ENCODE measurements at places on chromosomes 12 and 14.

DNA sequence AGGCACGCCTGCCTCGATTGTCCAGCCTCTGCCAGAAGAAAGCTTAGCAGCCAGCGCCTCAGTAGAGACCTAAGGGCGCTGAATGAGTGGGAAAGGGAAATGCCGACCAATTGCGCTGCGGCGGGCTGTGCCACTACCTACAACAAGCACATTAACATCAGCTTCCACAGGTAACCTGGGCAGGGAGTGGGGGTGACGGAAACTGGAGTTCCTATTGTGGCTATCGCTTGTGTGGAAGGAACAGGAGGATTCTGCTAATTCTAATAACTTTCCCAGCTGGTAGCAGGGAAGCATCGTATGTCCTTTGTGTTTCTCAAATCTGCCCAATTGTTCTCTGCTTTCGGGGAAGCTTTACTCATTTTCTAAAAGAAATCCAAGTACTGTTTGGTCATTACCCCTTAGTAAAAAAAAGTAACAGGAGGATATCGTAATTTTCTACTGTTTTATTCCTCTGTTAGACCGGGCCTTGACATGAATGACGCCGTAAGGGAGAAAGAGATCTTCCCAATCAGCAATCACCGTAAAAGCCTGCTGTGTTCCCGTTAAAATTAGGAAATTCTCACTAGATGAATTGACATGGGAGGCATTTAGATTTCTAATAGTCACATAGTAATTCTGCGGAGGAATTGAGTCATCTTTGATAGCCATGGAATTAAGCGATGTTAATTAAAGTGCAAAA lies 449 bp downstream of the THAP2 start:
- DNase-seq: no peak

DNA sequence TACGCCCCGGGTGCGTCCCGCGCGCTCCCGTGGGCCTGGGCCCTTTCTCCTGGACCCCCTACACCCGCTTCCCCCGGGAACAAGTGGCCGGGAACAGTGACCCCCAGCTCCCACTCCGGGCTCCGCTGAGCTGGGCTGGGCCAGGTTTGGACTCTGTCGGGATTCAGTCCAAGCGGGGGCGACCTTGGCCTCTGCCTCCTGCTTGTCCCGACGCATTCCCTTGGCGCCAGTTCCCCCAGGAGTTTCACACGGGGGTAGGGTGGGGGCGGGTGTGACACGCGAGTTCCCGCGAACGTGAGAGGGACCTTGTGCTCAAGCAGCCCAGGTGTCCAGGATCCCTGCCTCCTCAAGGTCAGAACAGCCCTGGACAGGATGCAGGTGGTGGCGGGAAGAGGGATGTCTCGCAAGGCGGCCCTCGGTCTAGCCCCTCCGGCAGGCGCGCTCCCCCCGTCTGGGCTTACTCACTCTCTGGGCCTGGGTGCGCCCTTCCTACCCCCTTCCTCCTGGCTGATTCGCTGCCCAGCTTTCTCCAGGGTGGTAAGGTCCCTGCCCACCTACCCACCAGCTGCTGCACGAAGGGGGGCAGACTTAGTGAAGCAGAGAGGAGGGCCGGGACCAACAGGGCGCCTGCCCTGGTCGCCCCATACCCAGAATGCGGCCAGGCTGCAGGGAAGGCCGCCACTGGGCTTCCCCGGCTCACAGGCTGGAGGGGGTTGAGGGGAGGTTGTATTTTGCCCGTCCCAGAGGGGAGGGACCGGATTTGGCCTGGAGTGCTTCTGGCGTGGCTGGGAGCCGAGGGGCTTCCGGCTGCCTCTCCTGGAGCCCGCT lies 862 bp downstream of the CRIP2 start:
- no peak for DNase-seq

DNA sequence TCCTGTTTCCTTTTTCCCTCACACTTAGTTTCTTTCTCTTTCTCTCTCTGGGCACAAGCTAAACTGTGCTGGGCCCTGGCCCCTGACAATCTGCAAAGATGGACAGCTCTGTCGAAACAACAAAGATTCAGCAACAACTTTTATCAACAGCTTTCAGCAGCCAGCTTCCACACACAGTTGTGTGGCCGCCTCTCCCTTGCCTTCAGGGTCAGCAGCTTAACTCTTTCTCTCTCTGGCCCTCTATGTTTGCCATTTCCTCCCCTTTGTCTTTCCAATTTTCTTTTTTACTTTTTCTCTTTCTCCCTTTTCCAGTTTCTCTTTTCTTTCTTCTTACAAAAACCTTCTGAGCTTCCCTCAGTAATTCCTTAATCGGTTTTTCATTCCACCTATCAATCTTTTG lies 43.3 kb downstream of the IQSEC3 start:
- no peak for DNase-seq

GRCh38 chr12:123951467-123951866 lies 21.2 kb downstream of the CCDC92 start:
- no peak for DNase-seq

DNA sequence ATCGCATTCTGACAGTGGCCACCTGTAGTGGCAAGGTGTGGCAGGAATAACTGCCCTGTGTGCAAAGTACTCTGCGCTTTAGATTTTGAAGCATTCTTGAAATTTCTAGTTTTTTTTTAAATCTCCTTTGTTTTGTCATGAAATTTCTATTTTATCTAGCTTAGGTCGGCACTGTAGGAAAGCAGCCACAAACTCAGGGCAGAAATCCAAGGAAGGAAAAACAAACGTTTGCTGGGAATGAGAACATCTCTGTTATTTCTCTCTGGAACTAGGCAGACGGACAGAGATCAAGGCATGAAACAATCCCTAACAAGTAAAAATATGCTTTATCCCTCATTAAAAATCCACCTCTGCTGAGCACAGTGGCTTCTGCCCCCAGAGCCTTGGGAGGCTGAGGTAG lies 1.3 kb upstream of the NR2C1 start:
- no peak for DNase-seq

GRCh38 chr12:88884600-88884999 lies 304.3 kb upstream of the KITLG start:
- DNase-seq: no peak

DNA sequence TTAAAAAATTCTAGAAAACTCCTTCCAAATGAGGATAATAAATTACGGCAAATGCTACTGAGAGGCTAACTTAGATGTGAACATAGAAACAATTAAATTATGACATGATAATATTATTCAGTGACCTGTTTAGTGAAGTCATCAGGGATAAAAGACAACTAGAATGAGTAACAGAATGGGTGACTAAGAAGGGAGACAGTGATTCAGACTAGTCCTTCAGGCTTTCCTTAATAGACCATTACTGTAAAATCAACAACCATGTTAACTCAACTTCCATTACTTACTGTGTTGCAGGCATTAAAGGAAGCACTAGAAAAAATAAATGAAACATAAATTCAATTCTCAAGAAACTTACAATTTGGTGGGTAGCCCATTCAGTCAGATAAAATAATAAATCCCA lies 543.9 kb upstream of the LRFN5 start:
- no peak for DNase-seq

DNA sequence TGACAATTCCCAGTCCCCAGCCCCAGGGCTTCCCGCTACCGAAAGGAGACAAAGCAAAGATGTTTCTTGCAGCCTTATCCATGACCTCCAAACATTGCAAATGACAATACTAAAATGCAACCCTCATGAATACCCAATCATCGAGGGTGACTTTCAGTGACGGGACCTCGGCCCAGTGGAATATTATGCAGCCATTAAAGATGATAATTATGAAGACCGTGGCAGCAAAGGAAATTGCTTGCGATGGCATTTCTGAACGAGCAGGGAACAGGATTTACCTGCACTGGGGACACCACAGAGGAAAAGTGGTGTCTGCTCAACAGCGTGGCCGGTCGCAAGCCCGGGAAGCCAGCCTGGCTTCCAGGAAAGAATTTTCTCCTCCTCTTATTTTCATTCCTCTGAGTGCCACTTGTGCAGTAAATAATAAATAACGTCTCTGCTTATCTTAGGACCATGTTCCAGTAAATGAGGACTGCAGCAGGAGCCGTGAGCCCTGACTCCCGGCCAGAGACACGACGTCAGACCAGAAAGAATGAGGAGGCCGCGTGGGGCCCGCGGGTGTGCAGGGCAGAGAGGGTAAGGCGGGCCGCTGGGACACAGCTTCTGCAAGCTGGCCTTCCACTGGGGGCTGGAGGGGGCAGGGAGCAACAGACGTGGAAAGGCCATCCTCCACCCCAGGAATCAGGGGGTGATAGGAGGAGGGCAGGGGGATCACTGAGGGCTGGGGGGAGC lies 6.6 kb downstream of the C14orf180 start:
- DNase-seq: no peak

DNA sequence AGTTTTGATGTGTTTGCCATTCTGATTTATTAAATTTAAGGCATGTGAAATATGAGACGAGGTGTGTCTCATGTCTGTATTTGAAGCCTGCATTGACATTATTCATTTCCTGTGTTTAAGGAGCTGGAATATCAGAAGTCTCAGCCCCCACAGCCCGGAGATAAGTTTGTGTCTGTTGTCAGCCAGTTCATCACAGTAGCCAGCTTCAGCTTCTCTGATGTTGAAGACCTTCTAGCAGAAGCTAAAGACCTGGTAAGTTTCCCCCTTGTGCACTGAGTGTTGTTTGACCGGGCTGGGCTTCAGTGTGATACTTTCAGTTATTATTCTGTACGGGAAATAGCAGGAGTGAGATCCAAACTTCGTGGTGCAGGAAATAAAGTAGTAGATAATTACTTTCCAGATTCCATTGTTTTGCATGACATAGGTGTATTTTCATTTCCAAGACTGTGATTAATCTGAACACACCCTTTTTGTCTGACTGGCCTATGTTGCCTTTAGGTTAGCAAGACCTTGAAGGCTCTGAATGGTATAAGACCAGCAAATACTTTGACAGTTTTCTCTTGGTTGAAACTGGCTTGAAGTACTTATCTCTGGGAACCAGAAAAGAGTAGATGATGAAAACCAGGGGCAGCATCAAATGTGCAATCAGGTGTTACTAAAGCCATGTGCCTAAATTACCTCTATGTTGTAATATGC lies 101.5 kb downstream of the GPR135 start:
- no peak for DNase-seq

Data from GM12891 (cell line).